Calu3 (cell line): ENCODE measurements at places on chromosomes 2 and 18.

DNA sequence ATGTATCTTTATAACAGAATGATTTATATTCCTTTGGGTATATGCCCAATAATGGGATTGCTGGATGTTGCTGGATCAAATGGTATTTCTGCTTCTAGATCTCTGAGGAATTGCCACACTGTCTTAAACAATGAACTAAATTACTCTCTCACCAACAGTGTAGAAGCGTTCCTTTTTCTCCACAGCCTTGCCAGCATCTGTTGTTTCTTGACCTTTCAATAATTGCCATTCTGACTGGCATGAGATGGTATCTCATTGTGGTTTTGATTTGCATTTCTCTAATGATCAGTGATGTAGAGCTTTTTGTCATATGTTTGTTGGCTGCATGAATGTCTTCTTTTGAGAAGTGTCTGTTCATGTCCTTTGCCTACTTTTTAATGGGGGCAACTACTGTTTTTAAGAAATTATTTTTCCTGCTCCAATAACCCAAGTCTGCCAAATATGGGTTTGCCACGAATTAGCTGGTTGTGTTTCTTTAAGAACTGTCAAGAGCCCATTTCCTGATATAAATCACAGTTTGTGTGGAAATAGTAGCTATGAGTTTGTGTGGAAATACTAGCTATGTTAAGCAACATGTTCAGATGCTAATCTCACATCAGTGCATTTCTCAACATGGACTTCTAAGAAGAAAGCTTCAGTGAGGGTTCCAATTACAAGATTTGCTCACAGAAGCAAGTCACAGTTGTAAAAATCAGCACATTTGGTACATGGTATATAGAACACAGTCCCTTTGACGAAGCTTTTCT lies 259.4 kb downstream of the ANAPC1 start:
- DNase-seq = no peak

- no peak for DNase-seq
Measured at GRCh38 chr2:115094441-115094840, 652.0 kb downstream of the DPP10 start.

DNA sequence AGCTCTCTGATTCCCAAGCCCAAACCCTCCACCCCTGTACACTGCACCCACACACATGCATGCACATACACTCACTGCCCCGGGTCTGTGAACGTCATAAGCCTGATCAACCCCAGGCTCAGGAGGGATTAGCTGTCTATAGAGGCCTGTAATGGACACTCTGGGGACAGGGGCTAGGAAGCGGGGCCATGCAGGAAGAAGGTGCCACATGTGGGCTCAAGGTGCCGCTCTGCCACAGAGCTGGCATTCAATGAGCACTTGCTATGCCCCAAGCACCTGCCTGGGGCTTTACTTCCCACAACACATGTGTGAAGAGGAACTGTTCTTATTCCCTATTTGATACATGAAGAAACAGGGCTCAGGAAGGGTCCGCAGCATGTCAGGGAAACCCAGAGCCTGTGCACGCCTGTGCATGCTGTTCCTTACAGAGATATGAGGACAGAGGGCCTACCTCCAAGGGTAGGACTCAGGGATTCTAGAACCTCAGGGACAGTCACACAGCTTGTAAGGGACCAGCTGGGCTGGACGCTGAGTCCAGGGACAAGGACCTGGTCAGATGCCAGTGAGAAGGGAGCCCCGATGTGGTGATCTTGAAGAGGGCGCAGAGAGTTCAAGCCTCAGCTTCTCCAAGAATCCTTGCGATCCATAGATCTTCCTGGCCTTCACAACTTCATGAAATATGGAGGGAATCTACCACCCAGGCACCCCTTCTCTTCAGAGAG lies 5.0 kb downstream of the BIN1 start:
- no peak for DNase-seq

DNA sequence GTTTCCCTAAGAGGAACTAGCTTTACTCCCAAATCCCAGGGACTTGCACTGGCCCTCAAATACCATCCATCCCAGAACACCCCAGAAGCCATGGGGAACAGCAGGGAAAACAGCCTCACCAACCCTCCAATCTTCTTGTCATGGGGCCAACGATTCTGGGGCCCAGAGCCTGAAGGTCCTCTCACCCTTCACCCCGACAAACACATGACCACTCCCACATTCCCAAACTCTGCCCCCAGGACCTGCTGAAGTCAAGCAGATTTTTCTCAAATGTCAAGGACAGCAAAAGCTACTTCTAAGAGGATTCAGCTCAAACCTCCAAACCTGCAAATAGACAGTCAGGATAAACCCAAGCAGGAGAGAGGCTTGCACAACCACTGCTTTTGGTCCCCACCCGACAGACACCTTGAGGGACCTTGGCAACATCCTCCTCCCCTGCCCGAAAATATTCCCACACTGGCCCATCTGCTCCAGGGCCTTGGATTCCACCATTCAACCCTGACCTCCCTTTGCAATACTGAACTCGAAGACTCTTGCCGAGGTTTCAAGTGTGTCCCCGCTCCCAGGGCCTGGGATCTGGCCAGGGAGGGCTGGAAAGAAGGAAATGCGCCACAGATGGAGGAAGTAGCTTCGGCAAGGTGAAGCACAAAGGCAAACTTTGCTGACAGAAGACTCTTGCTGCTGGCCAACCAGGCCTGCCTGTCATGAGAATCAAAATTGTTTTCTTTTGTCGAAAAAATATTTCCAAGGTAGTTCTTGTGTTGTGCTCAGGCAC lies 143.3 kb downstream of the ZFP36L2 start:
- DNase-seq = no peak

- no peak for DNase-seq
Measured at GRCh38 chr2:203891474-203891873, 23.9 kb downstream of the CTLA4 start.

DNA sequence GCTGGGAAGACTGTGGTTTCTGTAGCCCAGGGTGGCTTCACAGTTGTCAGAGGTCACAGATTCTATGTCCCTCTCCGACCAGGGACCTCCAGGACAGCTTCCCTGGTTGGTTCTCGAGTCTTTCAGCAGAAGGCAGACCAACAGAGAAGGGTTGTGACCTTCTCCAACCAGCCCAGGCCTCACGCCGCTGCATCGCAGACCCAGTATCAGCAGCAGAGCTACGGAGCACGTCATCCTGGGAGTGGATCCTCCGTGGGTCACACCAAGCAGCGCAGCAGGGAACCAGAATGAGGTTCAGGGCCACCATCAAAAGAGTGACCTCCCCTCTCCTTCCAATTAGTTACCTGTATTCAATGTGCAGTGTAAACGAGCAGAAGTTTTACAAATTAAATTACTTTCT lies 49.3 kb downstream of the ST3GAL5 start:
- DNase-seq = no peak

- peak; percentile 20 for DNase-seq
Measured at GRCh38 chr2:9002637-9003365, 683 bp downstream of the MBOAT2 start.

DNA sequence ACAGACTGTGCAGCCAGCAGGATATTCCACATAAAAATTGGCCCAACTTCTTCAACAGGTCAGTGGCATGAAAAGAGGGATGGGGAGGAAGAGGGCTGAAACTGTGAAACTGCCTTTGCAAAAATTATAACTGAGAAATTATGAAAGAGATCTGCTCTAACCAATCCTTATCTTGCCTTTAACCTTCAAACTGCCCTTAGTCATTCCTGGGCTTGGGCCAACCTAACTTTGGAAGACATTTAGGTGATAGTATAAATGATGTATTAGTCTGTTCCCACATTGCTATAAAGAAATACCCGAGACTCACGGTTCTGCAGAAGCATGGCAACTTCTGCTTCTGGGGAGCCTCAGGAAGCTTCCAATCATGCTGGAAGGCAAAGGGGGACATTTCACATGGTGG lies 74.5 kb downstream of the RPL31 start:
- no peak for DNase-seq

DNA sequence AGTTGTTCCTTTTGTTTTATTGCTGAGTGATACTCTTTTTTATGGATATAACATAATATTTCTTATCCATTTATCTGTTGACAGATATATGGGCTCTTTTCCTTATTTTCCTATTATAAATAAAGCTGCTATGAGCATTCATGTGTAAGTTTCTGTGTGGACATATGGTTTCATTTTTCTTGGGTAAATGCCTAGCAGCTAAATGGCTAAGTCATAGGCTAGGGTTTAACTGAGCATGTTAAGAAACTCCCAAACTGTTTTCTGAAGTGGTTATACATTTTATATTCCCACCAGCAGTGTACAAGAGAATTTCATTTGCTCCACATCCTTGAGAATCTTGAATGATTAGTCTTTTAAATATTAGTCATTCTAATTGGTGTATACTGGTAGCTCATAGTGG lies 786.6 kb upstream of the CDH2 start:
- no peak for DNase-seq

DNA sequence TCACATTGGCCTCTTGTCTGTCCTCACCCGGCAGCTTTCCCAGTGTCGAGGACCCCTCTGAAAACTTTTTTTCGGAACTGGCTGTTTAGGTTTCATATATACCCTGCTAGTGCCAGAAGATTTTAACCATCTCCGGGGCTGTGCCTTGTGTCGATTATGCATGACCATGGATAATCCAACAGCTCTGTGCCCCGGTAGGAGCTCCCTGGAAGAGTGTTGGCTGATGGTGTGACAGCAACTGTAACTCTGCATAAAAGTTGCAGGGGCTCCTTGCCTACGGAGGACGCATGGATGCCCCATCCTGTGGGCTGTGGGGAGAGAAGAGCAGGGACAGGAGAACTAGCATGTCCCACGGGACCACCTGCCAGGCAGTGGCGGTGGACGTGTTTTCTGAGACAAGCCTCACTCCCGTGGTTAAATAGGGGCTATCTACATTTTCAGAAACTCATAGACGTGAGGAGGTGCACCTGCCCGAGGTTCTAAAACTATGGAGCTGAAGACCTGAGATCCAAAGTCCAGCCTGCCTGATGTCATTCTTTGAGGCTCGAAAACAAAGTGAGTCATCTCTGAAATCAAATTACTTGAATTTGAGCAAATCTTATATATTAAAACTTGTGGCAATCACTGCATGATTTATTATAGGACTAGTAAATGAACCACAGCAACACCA lies 437.2 kb upstream of the HS6ST1 start:
- DNase-seq = no peak

DNA sequence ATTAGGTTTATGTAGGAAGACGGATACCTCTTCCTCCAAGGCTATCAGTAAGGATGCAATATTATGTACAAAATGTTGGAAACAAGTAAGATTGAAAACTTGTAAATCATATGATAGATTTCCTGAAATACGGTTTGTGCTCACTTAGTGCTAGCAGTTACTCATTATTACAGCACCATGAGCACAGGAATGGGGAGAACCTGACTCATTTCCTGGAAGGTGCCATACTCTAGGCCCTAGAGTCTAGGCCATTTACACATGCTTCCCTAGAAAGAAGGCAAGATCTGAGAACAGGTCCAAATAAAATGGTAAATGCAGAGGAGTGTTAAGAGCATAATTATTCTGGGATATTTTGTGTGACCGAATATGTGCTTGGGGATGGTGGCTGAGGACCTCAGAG lies 467.7 kb upstream of the CELF4 start:
- no peak for DNase-seq

DNA sequence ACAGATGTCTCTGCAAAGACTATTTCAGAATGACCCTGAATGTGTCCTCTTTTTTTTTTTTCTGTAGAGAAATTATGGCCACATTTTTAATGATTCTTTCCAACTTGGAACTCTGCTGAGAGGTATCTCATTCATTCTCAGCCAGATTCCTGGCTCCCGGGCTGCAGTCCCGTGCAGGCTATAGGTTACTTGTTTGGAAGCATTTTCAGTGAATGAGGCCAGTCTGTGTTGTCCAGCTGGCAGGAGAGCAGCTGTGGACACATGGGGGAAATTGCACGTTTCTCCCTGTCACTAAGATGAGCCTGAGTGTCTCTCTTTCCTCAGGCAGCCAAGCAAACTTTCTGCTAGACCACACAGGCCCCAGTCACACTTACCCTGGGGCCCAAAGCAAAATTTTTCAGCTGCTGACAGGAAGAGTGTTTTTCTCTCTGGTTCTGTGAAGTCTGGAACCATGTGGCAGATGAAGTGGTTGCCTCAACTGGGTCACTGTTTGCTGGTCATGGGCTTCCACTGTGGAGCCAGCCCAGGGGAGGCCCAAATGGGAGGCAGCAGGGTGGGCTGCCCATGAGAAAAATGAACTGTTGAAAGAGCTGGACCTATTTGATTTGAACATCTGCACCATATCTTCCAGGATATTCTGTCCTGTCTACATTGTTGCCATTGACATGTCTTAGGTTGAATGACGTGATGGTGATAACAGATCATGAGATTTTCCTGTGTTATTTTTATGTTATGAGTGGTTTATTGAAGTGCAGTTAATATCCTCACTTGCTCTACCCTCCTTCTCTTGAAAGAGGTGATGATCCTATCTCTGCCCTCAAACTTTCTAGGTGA lies 431.2 kb downstream of the LPIN1 start:
- DNase-seq = no peak

- no peak for DNase-seq
Measured at GRCh38 chr18:6537475-6537874, 122.8 kb upstream of the L3MBTL4 start.

DNA sequence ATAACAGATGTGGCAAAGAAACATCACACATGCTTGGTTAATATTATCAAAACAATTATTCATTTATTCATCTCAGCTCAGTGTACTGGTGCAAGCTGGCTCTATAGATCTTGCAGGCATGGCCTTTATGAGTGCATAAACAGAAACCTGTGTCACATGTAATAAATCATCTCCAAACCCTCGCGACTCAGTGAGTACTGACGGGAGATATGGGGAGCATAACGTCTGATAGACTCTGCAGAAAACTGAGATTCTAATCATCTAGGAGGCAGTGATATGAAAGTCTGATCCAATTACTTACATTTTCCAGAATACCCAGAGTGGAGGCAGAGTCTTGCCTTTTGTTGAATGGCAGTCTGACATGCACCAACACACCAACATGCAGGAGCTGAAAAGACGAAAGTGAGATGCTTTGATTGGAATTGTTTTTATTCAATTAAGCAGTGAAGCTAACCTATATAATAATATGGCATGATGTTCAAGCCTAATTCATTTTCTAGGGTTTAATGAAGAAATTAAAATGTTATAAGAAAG lies 416.8 kb downstream of the RNF144A start:
- DNase-seq = no peak

DNA sequence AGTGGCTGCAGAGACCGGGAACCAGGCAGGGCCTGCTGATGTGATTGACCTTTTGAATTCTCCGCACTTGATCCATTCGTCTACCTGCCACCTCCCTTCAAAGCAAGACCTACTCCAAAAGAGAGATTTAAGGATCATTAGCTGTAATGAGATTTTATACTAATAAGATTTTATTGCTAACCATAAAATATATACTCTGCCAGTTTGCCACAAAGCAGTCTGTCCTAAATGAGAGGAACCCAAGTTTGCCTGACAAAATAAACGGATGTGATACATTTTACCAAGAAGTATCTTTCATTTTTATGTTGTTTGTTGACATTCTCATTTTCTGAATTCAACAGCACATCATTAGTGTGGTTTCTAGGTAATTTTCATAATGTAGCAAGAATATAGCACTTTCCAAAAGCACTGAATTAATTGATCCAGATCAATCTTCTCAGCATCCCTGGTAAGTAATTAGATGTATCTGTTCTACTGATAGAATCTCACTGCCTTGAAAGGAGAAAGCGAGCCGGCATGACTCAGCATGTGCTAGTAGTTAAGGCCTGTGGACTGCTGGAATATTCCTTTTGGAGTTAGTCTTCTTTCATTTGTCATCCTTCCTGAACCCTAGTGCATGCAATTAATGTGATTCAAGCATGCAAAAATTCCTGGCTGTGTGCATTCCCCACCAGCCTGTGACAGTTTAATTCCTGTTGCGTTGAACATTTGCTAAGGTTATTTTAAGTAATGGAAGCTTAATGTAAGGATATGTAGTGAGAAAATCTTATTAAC lies 128.5 kb downstream of the ARL6IP6 start:
- DNase-seq = no peak

- DNase-seq = no peak
Measured at GRCh38 chr2:120463996-120464395, 118.1 kb downstream of the INHBB start.
